HL-60 (cell line): ENCODE measurements at places on chromosomes 4 and X.
A peak's percentile ranks its signal among the peaks of the same experiment; 100 is the strongest.

GRCh38 chrX:67734111-67734753 lies 190.4 kb downstream of the AR start:
- peak; percentile 79 for DNase-seq

- DNase-seq, result no peak
Measured at GRCh38 chrX:12441381-12442128, 303.3 kb downstream of the FRMPD4 start.

DNA sequence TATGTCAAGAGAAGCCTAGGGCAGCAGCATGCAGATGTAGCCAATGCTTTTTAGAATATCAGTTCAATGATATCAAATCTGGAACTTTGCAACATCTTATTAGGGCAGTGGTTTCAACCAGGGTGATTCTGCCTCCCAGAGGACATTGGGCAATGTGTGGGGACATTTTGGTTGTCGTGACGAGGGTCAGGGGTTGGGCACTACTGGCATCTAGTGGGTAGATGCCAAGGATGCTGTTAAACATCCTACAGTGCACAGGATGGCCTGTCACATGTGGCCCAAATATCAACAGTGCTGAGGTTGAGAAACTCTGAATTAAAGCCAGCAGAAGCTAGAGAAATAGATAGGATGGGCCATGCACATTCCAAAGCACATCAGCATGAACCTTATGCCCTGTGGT lies 152.3 kb downstream of the AMELX start:
- no peak for DNase-seq

GRCh38 chr4:64205376-64205775 lies 203.9 kb downstream of the TECRL start:
- DNase-seq, result no peak

DNA sequence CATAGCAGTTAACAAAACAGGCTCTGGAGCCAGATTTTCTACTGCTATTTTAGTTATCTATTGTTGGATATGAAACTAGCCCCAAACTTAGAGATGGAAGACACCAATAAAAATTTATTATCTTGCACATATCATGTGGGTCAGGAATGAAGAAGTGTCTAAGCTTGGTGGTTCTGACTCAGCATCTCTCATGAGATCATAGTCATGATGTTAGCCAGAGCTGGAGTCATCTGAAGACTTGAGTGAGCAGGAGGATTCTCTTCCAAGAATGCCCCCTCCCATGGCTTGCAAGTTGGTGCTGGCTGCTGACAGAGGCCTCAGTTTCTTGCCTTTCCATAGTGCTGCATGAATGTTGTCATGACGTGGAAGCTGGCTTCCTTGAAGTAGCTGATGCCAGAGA lies 68.2 kb upstream of the TAPT1 start:
- no peak for DNase-seq

- DNase-seq, result no peak
Measured at GRCh38 chrX:131279617-131280016, 9.5 kb downstream of the IGSF1 start.

DNA sequence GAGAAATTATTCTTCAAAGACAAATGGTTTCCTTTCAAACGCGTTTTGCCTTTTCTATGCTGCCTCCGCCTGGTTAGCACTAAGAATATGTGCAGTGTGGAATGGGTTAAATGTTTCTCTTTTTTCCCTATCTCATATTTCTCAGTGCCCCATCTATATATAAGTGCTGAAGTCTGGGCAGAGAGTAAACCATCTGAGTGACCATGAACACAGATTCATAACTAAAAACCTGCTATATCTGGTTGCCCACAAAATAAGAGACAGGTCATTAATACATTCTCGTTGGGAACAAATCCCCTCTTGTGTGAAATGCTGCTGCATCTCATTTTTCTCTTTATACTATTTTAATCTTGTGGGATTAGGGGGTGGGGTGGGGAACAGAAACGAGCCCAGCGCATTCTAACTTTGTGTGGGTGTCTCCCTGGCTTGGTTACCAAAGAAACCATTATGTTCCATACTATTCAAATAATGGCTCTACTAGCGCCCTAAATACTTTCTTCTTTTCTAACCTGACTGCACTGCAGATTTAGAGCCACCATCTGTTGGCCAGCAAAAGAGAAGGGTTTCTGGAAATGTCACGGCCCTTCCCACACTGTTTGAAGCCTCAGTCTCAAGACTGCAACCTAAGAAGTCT lies 42.2 kb upstream of the PTCHD1 start:
- DNase-seq, result no peak

DNA sequence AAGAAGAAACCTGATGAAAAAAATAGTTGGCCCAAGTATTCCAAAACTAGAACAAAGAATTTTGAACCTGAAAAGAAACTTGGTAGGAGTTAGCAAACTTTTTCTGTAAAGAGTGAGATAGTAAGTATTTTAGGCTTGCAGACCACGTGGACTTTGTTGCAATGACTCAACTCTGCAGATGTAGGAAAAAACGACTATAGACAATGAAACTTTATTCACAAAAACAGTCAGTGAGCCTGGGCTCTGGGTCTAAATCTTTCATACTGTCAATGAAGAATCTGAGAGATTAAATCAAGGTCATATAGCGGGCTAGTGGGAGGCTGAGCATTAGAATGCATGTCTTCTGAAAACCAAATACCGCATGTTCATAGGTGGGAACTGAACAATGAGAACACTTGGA lies 23.0 kb downstream of the SH3D19 start:
- DNase-seq, result no peak

GRCh38 chrX:16023790-16024734 lies 99.3 kb upstream of the GRPR start:
- DNase-seq, result no peak

GRCh38 chr4:121655320-121656268 lies 41.2 kb downstream of the ANXA5 start:
- DNase-seq, result no peak

- DNase-seq, result no peak
Measured at GRCh38 chr4:165016971-165017370, 14.8 kb upstream of the TRIM60 start.

GRCh38 chr4:26719954-26720552 lies 136.2 kb downstream of the TBC1D19 start:
- DNase-seq, result no peak

DNA sequence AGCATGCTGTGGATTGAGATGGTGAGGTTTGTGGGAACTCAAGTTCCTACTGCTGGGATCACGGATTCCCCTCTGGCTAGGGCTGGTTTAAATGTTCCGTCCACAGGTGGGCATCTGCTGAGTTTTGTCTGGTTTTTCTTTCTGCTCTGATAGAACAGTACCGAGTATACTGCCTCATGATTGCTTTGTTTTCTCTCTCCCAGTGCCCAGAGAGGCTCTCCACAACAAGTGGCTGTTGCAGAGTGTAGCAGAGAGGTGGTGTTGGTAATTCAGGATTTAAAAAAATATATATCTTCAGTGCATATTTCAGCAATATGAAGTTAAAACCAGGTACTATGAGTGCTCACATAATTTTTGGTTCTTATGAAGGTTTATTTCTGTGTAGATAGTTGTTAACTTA lies 213.7 kb downstream of the TEX13C start:
- no peak for DNase-seq

- no peak for DNase-seq
Measured at GRCh38 chrX:41604766-41605543, 83.8 kb upstream of the GPR34 start.

DNA sequence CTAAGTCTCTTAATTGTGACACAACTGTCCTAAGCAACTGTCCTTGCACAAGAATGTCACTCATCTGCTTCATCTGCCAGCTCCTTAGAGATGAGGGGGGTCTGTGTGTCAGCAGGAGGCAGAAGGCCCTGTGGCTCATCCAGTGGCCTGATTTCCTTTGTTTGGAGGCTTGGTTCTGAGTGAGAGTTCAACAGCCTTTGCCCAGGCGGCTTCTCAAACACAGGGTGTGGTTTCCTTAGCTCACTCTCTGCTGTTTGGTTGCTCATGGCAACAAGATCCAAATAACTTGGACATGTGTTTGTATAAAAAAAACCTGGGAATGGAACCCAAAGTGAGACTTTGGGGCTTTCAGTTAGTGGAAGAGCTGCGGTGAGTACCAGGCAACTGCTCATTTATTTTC lies 46.6 kb downstream of the MAP7D3 start:
- peak; percentile 25 for DNase-seq

GRCh38 chrX:130170752-130171445 lies 863 bp upstream of the RAB33A start:
- peak; percentile 62 for DNase-seq

GRCh38 chr4:16386711-16387320 lies 160.5 kb upstream of the TAPT1 start:
- no peak for DNase-seq

DNA sequence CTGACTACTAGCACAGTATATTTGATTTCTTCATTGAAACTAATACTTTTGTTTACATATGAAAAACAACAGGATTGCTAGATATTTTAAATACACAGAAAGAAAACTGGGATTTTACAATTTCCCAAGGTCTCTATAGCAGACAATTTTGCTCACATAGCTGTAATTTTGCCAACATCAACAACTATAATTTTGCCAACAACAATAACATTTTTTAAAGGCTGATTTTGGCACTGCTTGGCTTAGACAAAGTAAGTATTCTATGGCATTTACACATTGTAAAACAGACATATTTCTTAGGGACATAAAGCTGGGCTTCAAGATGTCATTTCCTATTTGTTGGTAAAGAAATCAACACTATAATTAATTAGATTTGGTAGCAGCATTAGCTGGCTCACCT lies 922.1 kb downstream of the RAB28 start:
- DNase-seq, result no peak

DNA sequence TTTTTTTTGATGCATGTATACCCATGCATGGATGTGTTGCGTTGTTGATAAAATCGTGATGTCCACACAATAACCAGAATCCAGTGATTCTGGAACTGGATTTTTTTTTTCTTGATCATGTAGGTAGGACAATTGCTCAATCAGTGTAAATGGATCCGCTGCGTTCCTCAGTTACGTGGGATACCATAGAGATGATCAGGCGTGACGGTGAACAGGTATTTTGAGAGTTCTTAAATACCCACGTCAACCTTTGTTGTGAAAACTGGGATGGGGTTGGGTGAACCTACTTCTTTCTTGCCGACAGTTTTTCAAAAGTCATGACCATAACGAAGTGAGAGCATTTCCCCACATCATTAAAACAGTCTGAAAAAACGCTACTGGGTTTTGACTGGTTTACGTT lies 913 bp upstream of the SMIM10L2A start:
- DNase-seq, result no peak

- no peak for DNase-seq
Measured at GRCh38 chr4:3374667-3375066, 67.1 kb upstream of the HGFAC start.

- no peak for DNase-seq
Measured at GRCh38 chr4:185987961-185988627, 80.9 kb upstream of the TLR3 start.

- DNase-seq, result no peak
Measured at GRCh38 chr4:54400802-54401201, 171.7 kb downstream of the PDGFRA start.

GRCh38 chr4:129350834-129351721 lies 255.1 kb downstream of the C4orf33 start:
- DNase-seq, result no peak

DNA sequence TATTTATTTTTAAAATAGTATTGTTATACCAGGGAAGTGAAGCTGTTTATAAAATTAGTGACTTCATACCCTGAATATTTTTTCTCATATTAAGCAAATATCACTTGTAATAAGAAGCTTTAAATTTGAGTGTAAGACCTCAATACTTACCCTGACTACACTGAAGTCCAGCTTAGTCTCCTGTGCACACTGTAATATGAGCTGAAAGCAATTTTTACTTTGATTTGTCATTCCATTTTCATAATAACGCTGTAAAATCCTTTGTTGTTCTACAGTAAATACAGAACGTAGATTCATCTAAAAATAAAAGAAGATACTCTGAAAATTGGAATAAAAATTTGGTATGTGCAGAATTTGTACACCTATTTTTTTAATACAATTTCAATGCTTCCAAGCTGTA lies 27.2 kb downstream of the HDX start:
- DNase-seq, result no peak

GRCh38 chr4:176134670-176135069 lies 60.7 kb downstream of the SPATA4 start:
- no peak for DNase-seq

- no peak for DNase-seq
Measured at GRCh38 chr4:185638548-185639301, 103.4 kb upstream of the PDLIM3 start.

- DNase-seq, result no peak
Measured at GRCh38 chr4:55291227-55291640, 54.8 kb upstream of the SRD5A3 start.

DNA sequence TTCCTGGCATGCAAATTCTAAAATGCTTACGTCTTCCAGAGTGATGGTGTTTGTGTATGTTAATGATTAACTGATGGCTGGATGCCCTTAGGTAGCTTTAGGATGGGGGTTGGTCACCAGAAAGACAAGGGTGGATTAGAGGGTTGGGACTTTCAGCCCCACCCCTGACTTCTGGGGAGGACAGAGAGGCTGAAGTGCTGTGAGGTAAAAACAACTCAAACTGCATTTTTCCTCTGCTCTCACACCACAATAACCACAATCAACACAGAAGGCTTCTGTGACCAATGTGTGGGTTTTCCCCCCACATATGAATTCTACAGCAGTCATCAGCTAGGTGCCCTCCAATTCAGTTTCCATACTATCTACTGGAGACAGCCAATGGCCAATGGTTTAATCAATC lies 18.7 kb upstream of the DDIT4L start:
- DNase-seq, result no peak

- DNase-seq, result no peak
Measured at GRCh38 chrX:32126997-32127396, 1055.2 kb upstream of the FTHL17 start.

GRCh38 chr4:165112368-165113121 lies at the start of gene TMEM192:
Gene TMEM192 (minus strand): TSS chr4:165112860. CDS start chr4:165112773, 87 bp downstream.
- peak; percentile 75 for DNase-seq

GRCh38 chrX:97070346-97070745 lies 186.6 kb downstream of the RPA4 start:
- no peak for DNase-seq

GRCh38 chr4:56856656-56857055 lies 35.2 kb upstream of the SPINK2 start:
- DNase-seq, result no peak

DNA sequence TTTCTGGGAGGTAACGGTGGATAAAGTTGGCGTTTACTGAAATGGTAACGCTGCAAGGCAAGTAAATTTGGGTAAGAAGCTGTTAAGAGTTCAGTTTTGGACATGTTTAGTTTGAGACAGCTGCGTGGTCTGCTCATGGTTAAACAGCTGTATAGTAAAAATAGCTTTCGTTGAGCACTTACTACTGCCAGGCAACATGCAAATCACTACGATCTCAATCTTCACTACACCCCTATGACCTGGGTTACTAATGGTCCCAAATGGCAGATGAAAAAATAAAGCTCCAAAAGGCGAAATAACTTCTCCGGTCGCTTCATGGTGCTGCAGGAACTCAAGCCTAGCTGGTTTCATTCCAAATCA lies 22.2 kb downstream of the FABP2 start:
- DNase-seq, result no peak

- no peak for DNase-seq
Measured at GRCh38 chr4:19945979-19946380, 305.7 kb upstream of the SLIT2 start.

- DNase-seq, result no peak
Measured at GRCh38 chr4:13656569-13657405, 29.3 kb upstream of the BOD1L1 start.

- DNase-seq, result no peak
Measured at GRCh38 chr4:107219681-107220080, 183.6 kb upstream of the DKK2 start.
